ENCODE measurements at places on chromosomes 7 and 10. TPM values are rescaled to one million over a fixed set of nuclear protein-coding genes. Genes with fewer than 3 reads are reported as not detected.

The TMEM26 gene
- total RNA-seq: 0.33 TPM

The HGF gene
- total RNA-seq: 0.13 TPM

The GHRHR gene
- not detected for total RNA-seq

The CAMK2B gene
- 0.20 TPM for total RNA-seq

The TNRC18 gene
- total RNA-seq: 39.4 TPM

The OR9A2 gene
- total RNA-seq: not detected

The FEZF1 gene
- not detected for total RNA-seq

The VPS37D gene
- 5.5 TPM for total RNA-seq
